ENCODE measurements at places on chromosomes 1 and 21.

GRCh38 chr1:244445320-244446181 is 6.2 kb downstream of the ADSS2 start:
- no peak for DNase-seq

DNA sequence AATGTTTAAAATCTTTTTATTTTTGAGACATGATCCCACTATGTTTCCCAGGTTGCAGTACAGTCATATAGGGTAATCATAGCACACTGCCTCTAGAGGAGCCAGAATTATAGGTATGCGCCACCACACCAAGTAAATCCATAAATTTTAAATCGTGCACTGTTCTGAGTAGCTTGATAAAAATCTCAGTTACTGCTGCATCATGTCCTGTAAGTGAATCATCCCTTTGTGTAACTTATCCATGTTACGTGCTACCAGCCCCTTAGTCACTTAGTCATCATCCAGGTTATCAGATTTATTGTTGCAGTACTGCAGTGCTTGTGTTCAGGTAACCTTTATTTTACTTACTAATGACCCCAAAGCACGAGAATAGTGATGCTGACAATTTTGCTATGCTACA is 1770.9 kb downstream of the BRINP3 start:
- DNase-seq, result no peak

GRCh38 chr1:2962541-2962940 is 58.7 kb upstream of the ACTRT2 start:
- DNase-seq, result no peak

- DNase-seq, result no peak
Observed at GRCh38 chr1:24849672-24850295, 80.3 kb downstream of the RUNX3 start.

GRCh38 chr1:159142726-159143510 is 28.5 kb upstream of the CADM3 start:
- no peak for DNase-seq

DNA sequence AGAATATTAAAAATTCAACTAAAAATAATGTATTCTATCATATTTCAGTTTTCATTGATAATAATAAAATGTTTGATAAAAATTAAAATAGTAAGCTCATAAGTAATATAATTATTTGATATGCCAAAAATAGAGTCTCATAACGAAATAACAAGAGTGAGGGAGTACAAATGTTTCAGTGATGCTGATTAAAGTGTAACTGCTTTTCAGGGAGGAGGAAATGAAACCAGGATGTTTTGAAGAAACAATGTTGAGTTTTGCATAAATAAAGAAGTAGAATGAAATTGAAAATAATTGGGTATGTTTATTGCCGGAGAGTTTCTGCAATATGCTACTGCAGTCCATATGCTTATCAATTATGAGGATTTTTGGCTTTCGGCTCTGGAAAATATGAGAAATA is 1159.8 kb upstream of the ADGRL2 start:
- DNase-seq, result no peak

DNA sequence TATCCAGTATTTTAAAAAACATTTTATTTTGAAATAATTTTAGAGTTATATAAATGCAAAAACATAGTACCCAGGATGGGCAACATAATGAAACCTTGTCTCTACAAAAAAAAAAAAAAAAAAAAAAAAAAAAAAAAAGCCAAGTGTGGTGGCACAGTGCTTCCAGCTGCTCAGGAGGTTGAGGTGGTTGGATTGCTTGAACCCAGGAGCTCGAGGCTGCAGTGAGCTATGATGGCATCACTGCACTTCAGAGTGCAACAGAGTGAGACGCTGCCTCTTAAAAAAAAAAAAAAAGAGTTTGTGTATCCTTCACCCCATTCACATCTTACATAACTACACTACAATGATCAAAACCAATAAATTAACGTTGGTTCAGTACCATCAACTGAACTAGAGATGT is 115.6 kb upstream of the KIF26B start:
- no peak for DNase-seq

DNA sequence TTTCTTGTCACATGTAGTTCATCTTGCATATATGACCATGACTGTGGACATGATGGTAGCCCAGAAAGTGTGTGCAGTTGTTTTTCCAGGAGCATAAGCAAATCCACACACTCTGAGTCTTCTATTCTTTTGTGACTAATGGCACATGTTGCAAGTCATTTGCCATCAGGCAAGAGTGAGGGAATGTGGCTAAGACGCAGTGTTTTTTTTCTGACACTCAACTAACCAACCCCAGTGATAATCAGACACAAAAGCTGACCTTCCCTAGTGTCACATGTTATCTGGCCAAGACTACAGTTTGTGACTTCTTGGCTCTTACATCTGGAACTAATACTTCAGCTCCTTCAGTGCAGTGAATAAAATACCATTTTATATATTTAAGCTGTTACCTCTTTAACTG is 108.8 kb downstream of the ITSN1 start:
- DNase-seq, result no peak

DNA sequence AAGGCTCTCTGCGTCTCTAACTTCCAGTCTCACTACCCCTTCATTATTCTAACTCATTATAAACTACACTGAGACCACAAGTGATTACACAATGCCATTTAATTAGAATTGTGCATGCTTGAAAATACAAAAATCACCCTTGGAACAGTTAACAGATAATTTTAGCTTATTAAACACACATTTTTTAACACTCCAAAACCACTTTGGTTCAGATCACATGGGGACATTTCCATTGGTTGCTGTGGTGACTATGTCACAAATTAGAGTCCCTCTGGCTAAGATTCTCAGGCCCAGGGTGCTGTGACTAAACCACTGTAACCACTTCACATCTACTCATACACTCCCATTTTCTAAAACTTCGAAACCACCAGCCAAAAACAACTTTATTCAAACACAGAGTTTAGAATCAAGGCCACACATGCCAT is 43.0 kb downstream of the JAK1 start:
- no peak for DNase-seq

DNA sequence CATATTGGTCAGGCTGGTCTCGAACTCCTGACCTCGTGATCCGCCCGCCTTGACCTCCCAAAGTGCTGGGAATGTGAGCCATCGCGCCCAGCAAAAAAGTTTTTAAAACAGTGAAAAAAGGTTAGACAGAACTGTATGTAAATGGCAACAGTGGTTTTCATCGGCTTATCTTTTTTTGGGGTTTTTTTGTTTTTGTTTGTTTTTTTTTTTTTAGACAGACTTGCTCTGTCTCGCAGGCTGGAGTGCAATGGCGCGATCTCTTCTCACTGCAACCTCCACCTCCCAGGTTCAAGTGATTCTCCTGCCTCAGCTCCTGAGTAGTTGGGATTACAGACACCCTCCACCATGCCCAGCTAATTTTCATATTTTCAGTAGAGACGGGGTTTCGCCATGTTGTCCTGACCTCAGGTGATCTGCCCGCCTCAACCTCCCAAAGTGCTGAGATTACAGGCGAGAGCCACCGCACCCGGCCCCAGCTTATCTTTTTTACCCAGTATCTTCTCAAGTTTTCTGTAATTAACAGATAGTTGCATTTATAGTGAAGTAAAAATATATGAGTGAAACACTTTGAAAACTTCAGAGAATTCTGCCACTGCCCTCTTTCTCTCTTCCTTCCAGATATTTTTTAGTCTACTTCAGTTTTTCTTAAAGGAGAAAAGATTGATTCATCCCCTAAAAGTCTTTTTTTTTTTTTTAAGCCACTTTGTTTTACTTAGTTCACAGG is 13.1 kb downstream of the TIMM17A start:
- DNase-seq, result no peak

DNA sequence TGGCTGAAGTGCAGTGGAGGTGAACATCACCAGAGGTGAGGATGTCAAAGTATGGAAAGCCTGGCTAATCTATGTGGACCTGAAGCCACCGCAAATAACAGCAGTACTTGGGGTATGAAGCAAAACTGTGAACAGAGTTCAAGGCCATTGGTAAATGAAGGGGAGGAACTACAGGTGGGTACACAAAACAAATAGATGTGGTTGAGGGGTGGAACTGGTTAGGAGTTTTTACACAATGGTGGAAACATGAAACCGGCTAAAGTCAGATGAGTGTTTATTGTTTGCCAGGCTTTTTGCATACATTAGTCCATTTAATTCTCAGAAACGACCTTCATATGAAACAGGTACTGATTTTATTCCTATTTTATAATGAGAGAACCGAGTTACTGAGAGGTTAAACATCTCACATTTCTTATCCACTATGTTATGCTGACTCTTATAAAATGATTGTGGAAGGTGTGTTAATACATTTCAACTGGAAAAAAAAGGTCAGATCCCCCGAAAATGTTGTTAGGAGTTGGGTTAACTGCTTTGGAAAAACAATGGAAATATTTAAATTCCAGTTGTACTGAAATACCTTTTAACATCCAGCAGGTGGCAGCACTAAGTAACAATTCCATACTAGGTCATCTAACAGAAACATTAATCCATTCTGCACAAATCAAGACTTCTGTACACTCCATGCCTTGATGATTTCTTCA is 44.3 kb upstream of the GTF2B start:
- DNase-seq, result no peak

- no peak for DNase-seq
Observed at GRCh38 chr1:3000671-3001470, 20.4 kb upstream of the ACTRT2 start.

- no peak for DNase-seq
Observed at GRCh38 chr1:157313240-157313807, 175.1 kb upstream of the ETV3 start.

GRCh38 chr1:96559707-96560596 is 161.6 kb upstream of the PTBP2 start:
- no peak for DNase-seq

DNA sequence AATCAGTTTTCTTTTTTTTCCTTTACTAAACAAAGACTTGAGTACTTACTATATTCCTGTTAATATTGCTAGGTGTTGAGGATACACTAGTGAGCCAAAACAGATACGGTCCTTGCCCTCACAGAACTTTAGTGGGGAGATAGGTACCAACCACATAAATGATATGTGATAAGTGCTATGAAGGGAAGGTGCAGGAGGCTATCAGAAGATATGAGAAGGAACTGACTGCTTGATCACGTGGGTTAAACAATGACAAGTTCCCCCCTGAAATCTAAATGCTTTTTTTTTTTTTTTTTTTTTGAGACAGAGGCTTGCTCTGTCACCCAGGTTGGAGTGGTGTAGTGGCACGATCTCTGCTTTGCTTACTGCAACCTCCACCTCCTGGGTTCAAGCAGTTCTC is 25.0 kb downstream of the RBM15 start:
- no peak for DNase-seq

DNA sequence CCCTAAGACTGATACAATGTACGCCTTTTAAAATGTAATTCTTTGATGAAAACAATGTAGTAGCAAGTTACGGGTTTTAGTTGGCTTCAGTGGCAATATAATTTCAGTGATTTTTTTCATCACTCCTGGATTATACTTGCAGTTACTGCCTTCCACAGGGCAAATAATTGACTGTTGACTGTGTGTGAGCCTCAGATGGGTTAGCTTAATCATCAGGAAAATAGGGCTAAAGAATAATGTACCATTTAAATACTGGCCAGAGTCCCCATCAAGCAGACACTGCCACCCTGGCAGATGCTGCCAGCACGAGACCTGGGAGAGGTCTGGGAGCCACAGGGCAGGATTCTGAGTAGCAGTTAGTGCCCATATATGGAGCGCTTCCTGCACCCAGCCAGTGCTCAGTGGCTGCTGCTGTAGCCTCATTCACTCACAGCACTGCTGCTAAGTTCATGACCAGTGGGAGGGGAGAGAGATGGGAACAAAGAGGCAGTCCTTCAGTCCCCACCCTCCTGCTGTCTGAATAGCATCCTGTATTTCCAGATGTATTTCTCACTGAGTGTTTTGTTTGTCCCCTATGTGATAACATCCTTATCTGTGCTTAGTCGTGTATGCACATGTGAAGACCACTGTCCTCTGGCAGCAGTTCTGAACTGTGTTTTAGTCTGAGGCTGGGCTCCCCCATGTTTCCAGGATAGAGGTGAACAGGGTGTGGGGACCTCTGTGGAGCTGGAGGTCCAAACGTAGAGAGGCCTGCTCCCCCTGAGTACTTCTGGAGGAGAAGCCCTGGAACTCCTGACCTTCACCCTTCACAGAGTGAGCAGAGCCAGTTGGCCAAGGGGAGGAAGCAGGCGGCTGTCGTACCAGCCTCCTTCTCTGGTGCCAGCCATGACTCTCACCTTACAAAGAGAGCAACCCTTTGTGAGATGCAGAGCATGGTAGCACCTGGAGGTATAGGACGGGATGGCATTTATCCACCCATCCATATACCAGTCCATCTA is 80.4 kb downstream of the ADARB1 start:
- peak; percentile 47 for DNase-seq

- DNase-seq, result peak; percentile 30
Observed at GRCh38 chr1:27632387-27633297, 2.3 kb downstream of the FGR start.

DNA sequence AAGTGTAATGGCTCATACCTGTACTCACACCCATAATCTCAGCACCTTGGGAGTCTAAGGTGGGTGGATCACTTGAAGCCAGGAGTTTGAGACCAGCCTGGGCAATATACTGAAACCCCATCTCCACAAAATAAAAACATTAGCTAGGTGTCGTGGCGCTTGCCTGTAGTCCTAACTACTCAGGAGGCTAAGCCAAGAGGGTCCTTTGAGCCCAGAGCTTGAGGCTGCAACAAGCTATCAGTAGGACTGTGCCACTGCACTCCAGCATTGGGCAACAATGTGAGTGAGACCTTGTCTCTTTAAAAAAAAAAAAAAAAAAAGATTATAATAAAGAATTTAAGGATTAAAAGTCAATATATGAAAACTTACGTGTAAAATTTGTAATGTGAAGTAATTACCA is 11.7 kb downstream of the BPNT1 start:
- DNase-seq, result no peak

GRCh38 chr1:226938903-226939437 is 1.1 kb upstream of the COQ8A start:
- no peak for DNase-seq

GRCh38 chr1:117629625-117630422 is 24.0 kb downstream of the TENT5C start:
- no peak for DNase-seq

DNA sequence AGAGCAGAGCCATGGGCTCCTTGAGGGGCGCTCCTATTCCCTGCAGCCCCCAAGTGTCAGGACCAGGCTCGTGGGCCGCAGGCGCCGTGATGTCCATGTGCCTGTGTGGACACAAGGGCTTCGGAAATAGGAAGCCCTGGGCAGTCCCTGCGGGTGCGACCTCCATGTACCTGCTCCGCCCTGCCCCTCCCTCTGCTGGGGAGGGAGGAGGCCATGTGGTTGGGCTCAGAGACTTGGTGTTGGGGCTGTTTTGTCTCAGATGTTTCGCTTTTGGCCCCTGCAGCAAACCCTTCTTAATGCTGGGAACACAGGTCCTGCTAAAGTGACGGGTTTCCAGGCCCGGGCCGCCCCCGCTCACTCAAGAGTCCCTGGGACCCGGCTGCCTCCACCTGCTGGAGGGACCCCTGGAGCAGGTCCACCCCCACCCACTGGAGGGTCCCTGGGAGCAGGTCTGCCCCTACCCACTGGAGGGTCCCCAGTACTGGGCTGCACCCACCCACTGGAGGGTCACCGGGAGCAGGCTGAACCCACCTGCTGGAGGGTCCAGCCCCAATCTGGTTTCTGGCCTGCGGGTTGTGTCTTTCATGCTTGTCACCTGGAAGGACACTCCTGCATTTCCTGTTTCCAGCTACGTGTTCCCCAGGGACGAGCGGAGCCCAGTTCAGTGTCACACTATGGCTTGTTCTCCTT is 156.5 kb downstream of the PEX14 start:
- DNase-seq, result no peak

- DNase-seq, result no peak
Observed at GRCh38 chr1:78799926-78800325, 150.3 kb downstream of the IFI44 start.
